ENCODE measurements at places on chromosomes 1 and 21.

- no peak for DNase-seq
Measured at GRCh38 chr21:29237110-29238052, 61.3 kb upstream of the BACH1 start.

- no peak for DNase-seq
Measured at GRCh38 chr1:19448491-19449439, 36.6 kb downstream of the CAPZB start.

- DNase-seq, result no peak
Measured at GRCh38 chr1:94555091-94555490, 13.5 kb upstream of the F3 start.

- DNase-seq, result no peak
Measured at GRCh38 chr1:113793878-113794834, 18.1 kb downstream of the RSBN1 start.

DNA sequence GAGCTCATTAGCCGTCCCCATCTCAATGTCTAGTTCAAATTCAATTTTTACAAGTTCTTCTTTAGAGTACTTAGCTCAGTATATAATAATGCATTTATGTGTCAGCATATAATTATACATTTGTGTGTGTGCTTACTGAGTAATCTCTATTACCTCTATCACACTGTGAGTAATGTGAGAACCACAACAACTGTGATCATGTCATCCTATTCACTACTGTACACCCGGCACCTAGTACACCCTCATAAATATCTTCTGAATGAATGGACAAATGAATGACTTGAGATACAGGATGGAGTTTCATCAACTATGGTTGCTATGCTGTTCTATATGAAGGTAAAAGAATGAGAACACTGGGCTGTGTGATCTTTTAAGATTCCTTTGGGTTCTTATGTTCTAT lies 124.0 kb downstream of the GPATCH2 start:
- DNase-seq, result no peak

- no peak for DNase-seq
Measured at GRCh38 chr21:37266515-37267221, 466 bp downstream of the VPS26C start.

DNA sequence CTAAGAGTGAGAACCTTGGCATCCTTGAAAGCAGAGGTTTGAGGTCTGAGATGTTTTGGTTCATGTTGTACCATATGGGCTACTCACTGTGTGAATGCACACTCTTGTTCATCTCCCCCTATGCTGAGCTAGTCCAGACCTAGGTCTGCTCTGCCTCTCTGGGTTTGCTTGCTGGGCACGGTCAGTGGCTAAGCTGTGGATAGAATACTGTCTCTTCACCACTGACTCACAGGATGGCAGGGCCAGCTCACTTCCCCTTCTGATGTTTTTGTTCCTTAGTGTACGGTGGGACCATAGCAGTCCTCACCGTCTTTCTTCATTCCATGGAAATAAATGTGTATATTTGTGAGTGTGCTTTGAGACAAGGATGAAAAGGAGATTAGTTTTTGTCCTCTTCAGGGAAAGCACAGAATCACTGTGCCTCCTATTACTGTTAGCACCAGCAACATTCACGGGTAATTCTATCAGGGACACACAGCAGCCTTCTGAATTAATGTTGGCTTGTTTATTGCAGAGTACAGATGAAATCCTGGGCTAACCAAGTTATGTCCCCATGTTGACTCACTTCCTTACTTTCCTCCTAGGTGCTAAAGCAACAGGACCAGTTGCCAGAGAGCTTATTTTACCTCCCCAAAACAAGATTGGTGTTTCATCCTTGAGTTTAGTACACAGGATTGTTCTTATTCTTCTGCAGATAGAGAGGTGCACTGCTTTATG lies 56.9 kb upstream of the IVNS1ABP start:
- DNase-seq, result no peak

DNA sequence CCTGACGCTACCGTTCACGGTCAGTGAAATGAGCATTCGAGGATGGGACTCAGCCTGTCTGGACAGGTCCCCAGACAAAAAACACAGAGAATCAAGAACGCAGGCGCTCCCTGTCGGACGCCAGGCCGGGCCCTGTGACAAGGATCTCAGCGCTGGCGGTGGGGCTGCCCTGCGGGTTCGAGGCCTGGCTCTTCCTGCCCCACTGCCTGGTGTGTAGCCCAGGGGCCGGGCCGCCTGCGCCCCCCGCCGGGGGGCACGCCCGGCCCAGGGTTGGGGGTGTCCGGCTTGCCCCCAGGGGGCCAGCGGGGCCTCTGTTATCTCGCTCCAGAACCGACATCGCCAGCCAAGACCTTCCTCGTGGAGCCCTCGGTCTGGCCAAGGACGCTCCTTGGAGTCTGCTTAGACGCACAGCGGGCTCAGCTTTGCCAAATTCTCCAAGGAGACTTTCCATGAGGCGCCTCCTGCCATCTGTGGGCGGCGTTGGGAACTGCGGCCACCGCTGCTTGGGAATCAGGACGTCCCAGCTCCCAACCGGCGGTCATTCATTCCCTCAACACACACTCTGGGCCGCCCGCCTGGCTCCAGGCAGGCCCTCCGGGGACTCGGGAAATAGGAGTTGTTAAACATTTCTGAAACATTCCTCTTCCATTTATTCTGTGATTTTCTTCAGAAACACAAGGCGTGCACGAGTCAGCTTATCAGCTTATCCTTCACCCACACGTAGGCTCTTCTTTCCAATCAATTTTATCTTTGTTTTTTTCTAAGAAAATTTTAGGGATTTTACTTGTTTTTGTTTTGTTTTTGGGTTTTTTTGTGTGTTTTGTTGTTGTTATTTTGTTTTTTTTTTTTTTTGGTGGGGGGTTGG lies 11.3 kb upstream of the RIPK4 start:
- no peak for DNase-seq

GRCh38 chr1:178768423-178768822 lies 43.4 kb downstream of the RALGPS2 start:
- peak; percentile 13 for DNase-seq

DNA sequence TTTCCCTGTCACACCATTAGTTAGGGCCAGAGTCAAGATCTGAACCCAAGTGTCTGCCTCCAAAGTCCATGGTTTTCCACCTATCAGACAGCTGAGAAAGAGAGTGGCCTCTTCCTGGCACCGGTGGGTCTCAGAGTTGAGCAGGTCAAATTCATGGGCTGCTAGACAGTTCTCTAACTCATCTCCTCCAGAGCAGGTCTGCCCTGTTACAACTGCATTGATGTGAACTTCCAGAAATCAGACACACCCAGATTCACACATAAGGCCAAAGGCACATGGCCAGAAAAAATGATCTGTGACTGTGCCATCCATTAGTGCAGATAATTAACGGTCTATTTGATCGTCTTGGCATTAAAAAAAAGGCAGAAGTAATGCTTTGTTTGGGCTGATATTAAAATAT lies 17.5 kb downstream of the SMIM12 start:
- DNase-seq, result no peak

GRCh38 chr1:214017191-214017982 lies 29.6 kb downstream of the PROX1 start:
- DNase-seq, result no peak

GRCh38 chr1:159473335-159473734 lies 33.8 kb downstream of the OR10J1 start:
- no peak for DNase-seq

- no peak for DNase-seq
Measured at GRCh38 chr1:162011337-162012012, 12.2 kb downstream of the OLFML2B start.

GRCh38 chr1:64472805-64473204 lies 2.9 kb downstream of the CACHD1 start:
- DNase-seq, result no peak

GRCh38 chr1:8457760-8458381 lies 140.0 kb downstream of the SLC45A1 start:
- DNase-seq, result no peak

DNA sequence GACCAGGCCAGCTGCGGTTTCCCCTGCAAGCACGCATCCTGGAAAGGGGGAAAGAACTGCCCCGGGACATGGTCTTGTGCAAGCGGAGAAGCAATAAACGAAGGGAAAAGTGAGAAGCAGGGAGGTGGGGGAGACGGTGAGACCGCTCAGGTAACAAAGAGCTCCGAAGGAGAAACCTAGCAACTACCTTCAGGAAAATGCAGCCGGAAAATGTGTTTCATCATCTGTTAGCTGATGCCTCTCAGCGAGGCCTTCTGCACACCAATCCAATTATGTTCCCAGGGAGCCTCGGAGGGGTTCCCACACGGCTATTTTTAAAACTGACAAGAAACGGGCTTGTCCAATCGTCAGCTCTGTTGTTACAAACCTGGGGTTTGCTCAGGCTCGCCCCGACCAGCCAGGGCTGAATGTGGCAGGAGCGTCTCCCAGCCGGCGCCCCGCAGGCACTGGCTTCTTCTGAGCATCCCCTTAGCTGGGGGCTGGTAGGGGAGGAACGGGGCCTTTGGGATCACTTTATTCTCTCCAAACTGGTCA lies 3.4 kb downstream of the RIPK4 start:
- no peak for DNase-seq

GRCh38 chr1:100628631-100629081 lies 90.7 kb downstream of the GPR88 start:
- DNase-seq, result no peak

DNA sequence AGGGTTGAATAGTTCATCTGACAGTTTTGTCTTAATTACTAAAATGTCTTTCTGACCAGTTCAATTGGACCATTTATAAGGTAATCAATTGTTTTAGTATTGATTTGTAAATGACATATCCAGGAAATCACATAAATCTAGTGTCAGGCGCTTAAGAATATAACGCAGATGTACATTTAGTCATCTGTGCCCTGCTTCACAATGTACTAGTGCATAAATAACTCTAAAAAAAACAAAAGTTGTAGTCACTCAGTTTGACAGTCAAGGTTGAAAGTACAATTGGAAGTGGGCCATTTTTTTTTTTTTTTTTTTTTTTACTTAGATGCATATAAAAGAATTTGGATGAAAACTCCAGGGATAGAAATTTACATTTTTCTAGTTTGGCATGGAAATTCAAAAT lies 490.4 kb downstream of the PTPRC start:
- no peak for DNase-seq

Data from GM12892 (cell line).